ENCODE measurements at places on chromosomes 16 and 17.

DNA sequence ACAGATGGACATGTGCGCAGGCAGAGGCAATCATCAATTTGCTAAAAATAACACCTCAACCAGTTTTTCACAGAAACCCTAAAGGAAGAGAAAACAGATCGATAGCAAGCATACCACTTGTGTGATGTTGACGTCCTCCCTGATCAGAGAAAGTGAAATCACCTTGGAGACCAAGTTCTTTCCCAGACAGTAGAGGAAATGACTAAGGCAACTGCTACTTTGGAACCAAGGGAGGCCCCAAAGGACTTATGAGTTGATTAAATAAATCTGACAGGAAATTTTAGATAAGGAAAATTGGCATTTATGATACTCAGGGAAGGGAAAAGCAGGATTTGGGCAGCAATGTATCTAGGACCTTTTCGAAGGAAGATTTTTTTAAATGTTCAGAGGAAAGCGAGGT, 267.1 kb upstream of the ASIC2 start:
- DNase-seq, result no peak

GRCh38 chr16:87712184-87712762, 53.5 kb downstream of the KLHDC4 start:
- no peak for DNase-seq

GRCh38 chr17:9200699-9201359, 179.5 kb downstream of the NTN1 start:
- DNase-seq, result no peak

DNA sequence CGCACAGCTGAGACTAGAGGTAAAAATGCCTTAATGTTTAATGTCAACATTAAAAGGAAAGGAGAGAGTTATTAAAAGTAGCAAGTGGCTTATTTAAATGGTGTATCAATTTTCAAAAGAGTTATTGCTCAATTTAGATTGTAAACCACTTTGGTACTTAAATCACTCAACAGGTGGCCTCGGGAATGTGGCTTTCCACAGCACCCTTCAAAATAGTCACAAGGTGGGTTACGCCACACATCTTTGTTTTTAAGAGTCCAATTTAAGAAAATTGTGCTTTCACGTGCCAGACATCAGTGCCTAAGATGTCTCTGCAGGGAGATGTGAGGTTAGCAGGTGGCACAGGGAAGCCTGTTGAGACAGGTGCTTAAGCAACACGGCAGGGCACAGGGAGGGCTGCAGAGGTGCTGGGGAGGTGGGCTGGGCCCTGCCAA, 27.5 kb upstream of the ADCY7 start:
- no peak for DNase-seq

GRCh38 chr17:1764284-1764683, 2.4 kb downstream of the SERPINF1 start:
- no peak for DNase-seq

GRCh38 chr17:55266051-55266957, 1.5 kb downstream of the HLF start:
- DNase-seq, result no peak

- DNase-seq, result no peak
Observed at GRCh38 chr17:21193031-21193430, 20.9 kb downstream of the TMEM11 start.

GRCh38 chr17:65901394-65901793, 290.5 kb downstream of the CEP112 start:
- no peak for DNase-seq

DNA sequence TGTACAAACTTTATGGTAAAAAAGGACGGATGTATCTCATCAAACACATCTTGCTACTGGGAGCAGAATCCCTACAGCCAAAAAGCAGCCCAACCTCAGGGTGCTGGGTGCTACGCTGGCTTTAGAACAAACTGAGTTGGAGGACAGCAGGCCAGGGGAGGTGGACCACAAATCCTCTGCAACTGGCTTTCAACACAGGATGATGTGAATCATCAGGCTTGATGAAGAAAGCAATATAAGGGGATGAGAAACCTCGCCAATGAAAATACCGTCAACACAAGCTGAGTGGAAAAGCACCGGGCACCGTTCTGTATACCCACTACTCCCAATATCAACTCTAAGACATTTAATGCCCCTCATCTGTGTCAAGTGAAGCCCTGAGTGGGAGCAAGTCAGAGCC, 14.3 kb downstream of the HBQ1 start:
- DNase-seq, result no peak

Measured in stimulated activated CD4-positive, alpha-beta T cell treated with anti-CD3 and anti-CD28 coated beads, Interleukin-1b, Interleukin-23, amount 100 ng/mL, for 24 hours (primary cell).